ENCODE measurements at places on chromosomes 11 and 22.

DNA sequence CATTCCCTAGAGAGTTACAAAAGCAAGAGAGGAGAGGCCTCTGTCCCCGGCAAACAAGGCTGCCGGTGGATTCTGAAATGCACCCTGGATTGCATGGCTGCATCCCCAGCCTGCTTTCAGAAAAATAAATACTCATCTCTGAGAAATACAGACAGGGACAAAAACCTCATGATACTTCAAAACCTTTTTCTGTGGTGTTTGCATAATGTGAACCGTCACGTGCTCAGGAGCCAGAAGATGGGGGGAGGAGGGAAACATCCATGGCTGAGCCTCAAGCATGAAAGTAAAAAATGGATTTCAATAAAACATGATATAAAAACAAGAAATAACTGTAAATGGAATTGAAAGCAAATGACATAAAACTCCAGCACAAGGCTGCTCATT is 198.5 kb upstream of the NCAM1 start:
- DNase-seq: no peak

DNA sequence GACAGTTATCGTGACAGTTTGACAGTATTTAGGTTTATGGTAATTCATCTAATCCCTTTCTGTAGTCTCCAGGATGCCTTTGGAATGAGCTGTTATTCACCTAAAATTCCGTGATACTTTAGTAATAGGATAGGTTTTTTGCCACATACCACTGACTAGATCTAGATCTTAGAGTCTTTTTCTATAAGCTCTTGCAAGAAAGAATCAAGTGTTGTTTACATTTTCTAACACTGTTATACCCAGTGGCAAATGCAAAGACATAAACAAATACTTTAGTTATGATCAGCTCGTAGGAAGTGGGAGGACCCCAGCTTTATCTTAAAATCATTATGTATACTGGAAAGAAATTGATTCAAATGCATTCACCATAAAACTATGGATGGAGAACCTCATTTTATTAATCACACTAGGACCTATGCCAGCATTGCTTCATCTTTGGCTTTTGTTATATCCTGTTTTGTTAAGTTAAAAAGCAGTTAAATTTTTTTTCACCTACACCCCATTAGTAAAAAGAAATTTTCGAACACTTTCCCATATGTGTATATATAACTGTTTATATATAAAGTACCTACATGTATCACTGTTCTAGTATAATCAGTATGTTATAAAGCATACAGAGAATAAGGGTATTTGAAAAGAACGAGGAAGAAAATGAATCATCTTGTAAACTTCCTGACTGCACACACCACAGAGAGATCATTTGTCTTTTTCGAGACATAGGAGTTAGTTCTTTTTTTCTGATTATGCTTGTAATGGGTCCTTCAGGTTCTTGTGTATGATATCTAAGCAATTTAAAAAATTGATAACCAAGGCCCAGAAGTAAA is 60.9 kb downstream of the PDHX start:
- DNase-seq: peak; percentile 96

- DNase-seq: peak; percentile 68
Observed at GRCh38 chr11:26287067-26287518, 44.8 kb upstream of the ANO3 start.

DNA sequence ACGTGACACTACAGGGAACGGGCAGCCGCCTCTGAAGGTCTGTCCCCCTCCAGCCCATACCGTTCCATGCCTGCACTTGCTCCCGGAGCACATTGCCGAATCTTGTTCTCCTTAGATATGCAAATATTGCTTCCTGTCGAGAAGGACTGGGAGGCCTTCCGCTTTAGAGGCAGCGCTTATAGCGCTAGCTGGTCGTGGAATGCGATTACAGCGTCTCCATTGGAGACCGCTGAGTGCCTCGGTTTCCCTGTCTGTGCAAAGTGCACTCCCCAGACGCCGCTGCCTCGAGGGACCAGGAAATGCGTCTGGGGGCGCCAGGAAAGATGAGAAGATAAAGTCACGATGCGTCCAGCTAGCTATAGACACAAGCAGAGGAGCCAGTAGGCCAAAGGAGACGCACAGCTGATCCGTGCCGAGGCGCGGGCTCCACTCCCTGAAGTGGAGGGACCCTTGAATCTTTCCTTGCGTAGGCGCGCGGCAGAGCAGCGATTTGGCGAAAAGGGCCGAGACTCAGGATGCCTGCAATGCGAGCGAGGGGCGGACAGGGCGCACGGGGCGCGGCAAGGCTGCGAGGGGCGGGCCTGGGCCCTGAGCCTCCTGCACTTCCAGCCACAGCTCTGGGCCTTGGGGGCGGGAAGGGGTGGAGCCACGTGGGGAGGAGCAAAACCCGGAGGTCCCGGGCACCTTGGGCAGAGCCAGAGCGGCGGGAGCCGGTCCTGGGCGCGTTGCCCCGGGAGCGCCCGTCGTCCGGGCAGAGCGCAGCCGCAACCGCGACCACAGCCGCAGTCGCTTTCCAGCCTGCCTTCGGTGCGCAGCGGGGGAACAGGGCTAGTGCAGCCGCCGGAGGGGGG is at the start of gene RASSF10:
TSS of gene RASSF10 (plus strand) at position 692 of the 851 bp plus-strand sequence. CDS start 261 bp downstream, outside the sequence.
- peak; percentile 54 for DNase-seq

DNA sequence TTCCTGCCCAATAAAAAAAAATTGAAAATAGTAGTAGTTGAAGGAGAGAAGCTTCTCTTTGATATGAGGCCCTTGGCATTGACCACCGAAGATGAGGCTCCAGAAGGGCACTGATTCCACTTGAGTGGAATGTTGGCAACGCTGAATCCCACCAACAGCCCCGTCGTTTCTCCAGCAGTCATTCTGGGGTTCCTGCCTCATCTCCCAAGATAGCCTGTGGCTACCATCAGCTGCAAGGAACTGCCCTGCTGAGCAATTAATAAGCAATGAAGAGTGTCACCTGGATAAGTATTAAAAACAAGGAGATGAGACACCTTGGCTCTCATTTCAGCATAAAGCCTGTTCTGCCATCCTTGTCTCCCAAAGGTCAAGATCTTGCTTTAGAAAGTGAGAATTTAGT is 144.1 kb downstream of the CSNK2A3 start:
- no peak for DNase-seq

- DNase-seq: peak; percentile 78
Observed at GRCh38 chr11:57800444-57801182, 39.0 kb downstream of the CTNND1 start.

GRCh38 chr11:131037873-131038272 is 121.6 kb upstream of the SNX19 start:
- DNase-seq: peak; percentile 13

DNA sequence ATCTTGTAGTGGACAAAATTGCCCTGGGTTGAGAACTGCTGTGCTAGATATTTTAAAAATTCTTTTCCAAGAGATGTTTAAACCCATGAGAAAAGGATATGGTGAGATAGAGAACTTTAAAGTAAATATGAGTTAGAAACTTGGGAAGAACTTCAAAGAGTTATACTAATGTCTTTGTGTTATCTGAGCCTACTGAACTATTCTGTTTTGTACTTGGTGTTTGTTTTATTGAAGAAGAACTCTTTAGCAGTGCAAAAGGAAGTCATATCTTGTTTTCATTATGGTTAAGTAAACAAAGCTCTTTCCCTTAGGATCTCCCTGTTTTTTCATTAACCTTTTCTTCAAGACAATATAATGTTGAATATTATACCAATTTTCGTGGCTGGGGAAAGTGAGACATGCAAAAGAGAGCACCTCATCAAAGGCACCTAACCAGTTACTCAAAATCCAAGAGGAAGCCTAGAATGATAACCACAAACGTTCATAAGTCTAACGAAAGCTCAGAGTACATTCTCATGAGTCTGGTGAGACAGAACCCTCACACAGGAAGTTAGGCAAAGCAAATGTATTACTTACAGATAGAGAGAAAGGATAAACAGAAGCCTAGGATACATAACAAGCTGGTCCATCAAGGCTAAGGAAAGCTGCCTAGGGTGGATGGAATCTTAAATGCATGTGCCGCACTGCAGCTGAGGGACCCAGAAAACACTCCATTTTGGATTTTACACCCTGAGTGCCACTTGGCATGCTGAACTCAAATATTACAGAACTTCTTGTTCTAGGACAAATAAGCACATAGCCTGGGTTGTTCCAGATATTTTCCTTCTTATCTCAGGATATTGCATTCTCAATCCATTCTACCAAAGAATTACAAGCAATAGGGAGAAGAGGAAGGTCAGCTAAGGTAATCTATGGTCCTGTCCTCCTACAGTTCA is 112.5 kb upstream of the ANO3 start:
- DNase-seq: no peak

- DNase-seq: no peak
Observed at GRCh38 chr11:92859156-92859690, 110.2 kb upstream of the MTNR1B start.

DNA sequence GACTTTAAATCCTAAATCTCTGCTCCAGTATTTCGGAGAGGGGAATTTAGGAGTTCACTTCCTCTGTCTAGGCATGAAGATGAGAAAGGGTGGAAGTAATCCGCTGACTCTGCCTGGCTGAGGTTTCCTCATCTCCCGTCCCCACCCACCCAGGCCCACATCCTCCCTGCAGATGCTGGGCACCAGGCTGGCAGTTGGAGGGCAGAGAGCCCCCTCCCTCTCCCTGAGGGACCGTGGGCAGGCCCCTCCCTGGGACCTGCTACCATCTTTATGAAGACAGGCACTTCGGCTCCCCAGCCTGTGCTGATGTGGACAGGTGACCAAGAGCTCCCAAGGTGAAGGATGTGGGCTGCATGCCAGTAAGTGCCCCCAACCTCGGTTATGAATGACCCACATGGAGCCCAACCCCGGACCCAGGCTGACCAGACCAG is 6.7 kb downstream of the CASTOR1 start:
- no peak for DNase-seq

DNA sequence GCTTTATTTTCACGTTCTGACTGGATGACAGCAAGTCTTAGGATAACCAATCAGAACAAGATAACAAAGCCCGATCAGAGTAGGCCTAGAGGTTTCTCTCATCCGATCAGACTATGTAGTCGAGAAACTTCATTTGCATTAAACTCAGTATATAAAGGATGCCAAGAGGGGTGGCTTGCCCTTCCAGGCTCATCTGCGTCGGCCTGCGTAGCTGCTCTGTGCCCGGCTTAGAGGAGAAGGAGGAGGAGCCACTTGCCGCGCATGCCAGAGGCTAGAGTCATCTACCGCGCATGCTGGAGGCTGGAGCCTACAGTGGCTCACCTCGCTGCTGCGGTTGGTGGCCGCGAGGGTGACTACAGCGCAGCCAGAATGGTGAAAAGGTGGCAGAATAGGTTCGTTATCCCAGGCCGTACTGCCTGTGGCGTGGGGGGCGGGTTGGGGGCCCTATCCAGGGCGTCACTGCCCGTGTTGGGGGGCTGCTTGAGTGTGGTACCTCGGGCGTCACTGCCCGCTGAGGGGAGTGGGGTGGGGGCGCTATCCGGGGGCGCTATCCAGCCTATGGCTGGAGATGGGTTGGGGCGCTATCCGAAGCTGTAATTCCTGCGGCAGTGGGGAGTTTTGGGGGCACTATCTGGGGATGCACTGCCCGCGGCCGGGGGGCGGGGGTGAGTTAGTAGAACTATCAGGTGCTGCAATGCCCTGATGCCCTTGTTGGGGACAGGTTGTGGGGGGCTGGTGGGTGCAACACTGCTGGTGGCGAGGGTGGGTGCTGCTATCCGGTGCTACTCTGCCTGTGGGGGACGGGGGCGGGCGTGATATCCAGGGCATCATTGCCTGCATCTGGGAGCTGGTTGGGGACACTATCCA is at the start of gene RFPL2:
TSS of gene RFPL2 (minus strand) at position 218 of the 867 bp plus-strand sequence. CDS start 2,622 bp downstream, outside the sequence.
- DNase-seq: peak; percentile 58

DNA sequence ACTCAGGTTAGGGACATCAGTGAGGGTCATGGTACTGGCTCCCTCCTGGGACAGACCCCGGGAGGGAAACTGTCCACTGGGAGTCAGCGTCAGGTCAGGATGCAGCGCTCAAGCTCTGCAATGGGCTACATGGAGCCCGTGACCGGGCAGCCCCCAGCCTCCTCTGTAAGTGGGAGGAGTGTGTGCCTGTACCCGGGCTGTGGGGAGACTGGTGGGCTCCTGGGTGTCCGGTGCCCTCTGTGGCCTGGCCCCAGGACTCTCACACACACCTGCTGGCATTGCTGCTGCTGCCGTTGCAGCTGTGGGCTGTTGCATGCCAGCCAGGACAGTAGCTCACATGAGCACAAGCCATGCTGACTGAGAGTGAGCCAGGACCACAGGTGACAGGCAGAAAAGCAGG is 630.3 kb downstream of the TBC1D22A start:
- no peak for DNase-seq

GRCh38 chr22:45893516-45893915 is 83.4 kb downstream of the WNT7B start:
- DNase-seq: no peak

DNA sequence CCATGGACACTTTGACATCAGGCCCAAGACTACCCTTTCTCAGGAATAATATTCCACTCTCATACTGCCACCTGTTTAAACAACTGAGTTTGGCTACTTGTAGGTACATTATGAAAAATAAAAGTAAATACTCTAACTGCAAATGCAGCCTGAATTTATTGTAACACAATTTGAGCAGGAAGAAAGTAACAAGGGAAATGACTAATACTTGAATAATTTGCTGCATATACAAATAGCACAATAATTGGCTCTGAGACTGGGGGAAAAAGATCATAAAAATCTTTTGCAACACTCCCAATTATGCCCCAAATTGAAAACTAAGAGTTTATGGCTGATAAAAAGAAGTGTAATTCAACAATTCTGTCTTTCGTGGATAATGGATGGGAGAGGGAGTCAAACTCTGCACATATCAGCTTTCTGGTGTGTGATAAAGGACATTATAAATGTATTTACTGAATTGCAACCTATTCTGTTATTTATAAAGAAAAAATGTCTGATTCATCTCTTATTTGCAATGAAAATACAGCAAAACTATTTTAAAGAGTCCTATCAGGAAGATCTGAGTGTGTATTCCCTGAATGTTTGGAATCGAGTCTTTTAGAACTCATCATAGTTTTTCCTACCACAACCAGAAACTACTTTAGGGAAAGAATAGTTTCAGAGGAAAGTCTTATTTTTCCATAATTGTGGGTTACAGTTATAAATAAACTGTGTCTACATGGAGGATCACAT is 359.0 kb downstream of the JRKL start:
- DNase-seq: peak; percentile 76

GRCh38 chr11:19711911-19712280 is 741 bp upstream of the NAV2 start:
- DNase-seq: no peak

GRCh38 chr11:6225896-6226295 is 8.5 kb downstream of the FHIP1B start:
- DNase-seq: no peak

- no peak for DNase-seq
Observed at GRCh38 chr11:73275381-73275750, 3.2 kb downstream of the P2RY6 start.

- DNase-seq: no peak
Observed at GRCh38 chr11:130644187-130644586, 195.7 kb downstream of the ADAMTS15 start.

- peak; percentile 69 for DNase-seq
Observed at GRCh38 chr22:45096256-45096907, 67.3 kb upstream of the NUP50 start.

- no peak for DNase-seq
Observed at GRCh38 chr11:128933481-128934178, 9.0 kb downstream of the TP53AIP1 start.

- DNase-seq: no peak
Observed at GRCh38 chr11:77519847-77520246, 46.0 kb upstream of the PAK1 start.

DNA sequence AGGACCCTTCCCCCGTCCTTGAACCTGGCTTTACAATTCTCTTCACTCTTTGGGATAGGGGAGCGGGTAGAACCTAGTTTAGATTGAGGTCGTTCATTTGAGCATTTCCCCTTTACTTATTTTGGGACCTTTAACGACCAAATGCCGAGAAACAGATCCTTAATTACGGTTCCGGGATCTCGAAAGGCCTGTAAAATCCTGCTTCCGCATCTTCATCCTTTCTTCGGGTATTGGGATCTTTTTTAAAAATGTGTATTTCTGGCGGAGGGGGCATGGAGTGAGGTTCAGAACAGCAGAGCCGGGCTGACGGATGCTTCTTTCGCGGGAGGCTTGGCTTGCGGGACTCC is 395 bp upstream of the HIPK3 start:
- DNase-seq: no peak

Measured in ELR (cell line).